ENCODE measurements at places on chromosomes 3 and 15.

- no peak for DNase-seq
Observed at GRCh38 chr15:87145696-87146095, 1066.0 kb downstream of the AGBL1 start.

- DNase-seq = no peak
Observed at GRCh38 chr3:107772016-107772415, 249.3 kb downstream of the BBX start.

GRCh38 chr15:61687124-61687523 is 373.1 kb downstream of the VPS13C start:
- DNase-seq = no peak

GRCh38 chr15:68510558-68510957 is 68.2 kb upstream of the CORO2B start:
- DNase-seq = no peak

GRCh38 chr3:184786280-184786941 is 25.6 kb upstream of the VPS8 start:
- DNase-seq = no peak

DNA sequence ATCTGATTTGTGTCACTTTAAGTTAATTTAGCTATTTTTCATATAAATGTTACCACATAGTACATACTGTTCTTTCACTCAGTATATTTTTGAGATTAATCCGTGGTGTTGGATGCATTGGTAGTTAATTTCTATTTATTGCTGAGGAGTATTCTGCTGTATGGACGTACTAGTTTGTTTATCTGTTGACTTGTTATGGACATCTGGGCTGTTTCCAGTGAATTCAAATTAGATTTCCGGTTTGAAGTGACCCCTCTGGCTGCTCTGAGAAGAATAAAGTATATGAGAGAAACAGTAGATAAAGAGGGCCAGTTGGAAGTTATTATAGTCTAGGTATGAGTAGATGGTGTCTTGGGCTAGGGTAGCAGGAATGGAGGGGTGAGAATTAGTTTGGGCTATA is 15.6 kb downstream of the KAT2B start:
- no peak for DNase-seq

DNA sequence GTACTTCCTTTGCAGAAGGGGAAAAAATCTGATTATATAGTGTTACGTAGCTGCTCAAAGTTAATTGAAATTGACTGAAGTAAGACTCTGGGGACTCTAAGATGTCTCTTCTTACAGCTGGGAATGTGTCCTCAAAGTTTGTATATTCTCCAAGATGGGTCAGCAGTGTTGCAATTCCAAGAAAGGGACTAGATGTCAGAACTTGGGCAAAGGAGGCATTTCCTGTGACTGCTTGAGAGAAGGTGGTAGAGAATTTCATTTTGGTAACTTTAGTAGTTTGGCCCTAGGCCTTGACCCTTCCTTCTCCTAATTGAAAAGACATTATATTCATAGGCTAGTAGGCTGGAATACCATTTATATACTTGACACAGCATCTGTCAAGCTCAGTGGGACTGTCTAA is 33.9 kb downstream of the PTPRG start:
- DNase-seq = no peak

GRCh38 chr15:71397377-71397776 is 282.1 kb downstream of the THSD4 start:
- DNase-seq = no peak

GRCh38 chr3:53550005-53550620 is 55.7 kb downstream of the CACNA1D start:
- DNase-seq = no peak

DNA sequence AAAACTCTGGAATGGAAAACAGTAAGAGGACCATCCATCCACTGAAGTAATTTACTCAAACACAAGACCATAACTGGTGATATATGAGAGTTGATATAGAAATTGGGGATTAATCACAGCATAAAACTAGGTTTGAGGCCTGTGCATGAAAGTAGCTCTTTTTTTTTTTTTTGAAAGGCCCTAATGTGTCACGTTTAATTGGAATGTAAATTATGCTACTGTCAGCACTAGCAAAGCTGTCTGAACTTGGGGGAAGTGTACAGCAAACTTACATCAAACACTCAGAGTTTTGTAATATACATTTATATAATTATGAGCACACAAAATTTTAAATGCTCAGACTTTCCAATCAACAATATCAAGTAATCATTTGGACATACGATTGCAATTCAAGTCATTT is 154.1 kb downstream of the GREM1 start:
- no peak for DNase-seq

Measured in stimulated activated CD4-positive, alpha-beta T cell treated with anti-CD3 and anti-CD28 coated beads, Interleukin-2, amount 100 ng/mL, for 24 hours (primary cell).